ENCODE measurements at places on chromosomes 3 and 15. TPM values are rescaled to one million over a fixed set of nuclear protein-coding genes. Genes with fewer than 3 reads are reported as not detected.

TRANK1 gene
- total RNA-seq, result 82.6 TPM

SYNPR gene
- not detected for total RNA-seq

C3orf85 gene
- total RNA-seq, result not detected

UROC1 gene
- not detected for total RNA-seq

NECTIN3 gene
- total RNA-seq, result 3.2 TPM

- no peak overlapping the region for H3K4me3 ChIP-seq
- DNase-seq, result peak; percentile 26
- H3K27me3 ChIP-seq, result no peaks in the 10 kb centered on the region
- H3K4me1 ChIP-seq, result no peaks in the 10 kb centered on the region
- H3K27ac ChIP-seq, result no peak overlapping the region
Observed at GRCh38 chr3:141000027-141000663, 51.0 kb upstream of the SPSB4 start.

- H3K4me3 ChIP-seq, result no peak overlapping the region
- no peak for DNase-seq
- no peaks in the 10 kb centered on the region for H3K4me1 ChIP-seq
- no peak overlapping the region for H3K27ac ChIP-seq
- no peaks in the 10 kb centered on the region for H3K36me3 ChIP-seq
Observed at GRCh38 chr3:155184011-155184410, 103.9 kb downstream of the MME start.

- no peak for DNase-seq
- no peaks in the 10 kb centered on the region for H3K27me3 ChIP-seq
- peak overlapping the region; percentile 80 for H3K27ac ChIP-seq
- peaks cover 16% of the 10 kb centered on the region for H3K4me1 ChIP-seq
- peaks cover 12% of the 10 kb centered on the region for H3K36me3 ChIP-seq
Observed at GRCh38 chr3:128617270-128617556, 33.4 kb downstream of the RPN1 start.

- no peaks in the 10 kb centered on the region for H3K36me3 ChIP-seq
- no peak for DNase-seq
- H3K4me3 ChIP-seq, result peak overlapping the region; percentile 73
Observed at GRCh38 chr3:194397757-194398312, 1.2 kb downstream of the GP5 start.

DNA sequence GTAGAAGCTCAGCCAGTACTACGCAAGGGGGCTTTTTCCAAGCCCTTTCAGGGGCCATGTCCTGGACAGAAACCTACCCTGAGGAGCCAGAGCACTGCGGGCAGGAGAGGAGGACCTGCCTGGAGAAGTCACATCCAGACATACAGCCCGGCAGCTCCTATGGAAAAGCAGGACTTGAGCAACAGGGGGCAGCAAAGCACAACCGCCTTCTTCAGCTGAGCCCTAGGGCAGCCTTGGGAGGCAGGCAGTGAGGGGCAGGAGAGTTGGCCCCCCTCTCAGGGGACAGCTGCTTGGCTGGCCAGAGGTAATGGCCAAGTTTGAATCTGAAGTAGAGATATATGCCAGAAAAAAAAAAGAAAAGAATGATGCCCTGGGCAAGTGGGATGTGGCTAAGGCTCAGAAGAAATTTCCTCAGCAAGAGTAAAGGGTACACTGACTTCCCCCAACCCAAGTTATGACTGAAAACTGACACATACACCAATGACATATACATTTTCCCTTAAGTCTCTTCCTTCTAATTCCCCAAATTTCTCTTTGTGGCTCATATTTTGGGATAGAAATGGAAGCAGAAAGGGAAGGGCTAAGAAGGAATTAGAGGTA lies 56.9 kb downstream of the CYP19A1 start:
- no peaks in the 10 kb centered on the region for H3K4me1 ChIP-seq
- no peak overlapping the region for H3K27ac ChIP-seq
- H3K4me3 ChIP-seq, result no peak overlapping the region

Data from naive thymus-derived CD4-positive, alpha-beta T cell (primary cell).